NCI-H1694 treated with DMSO at 0.1 percent for 48 hours (cell line): ENCODE measurements at places on chromosomes 12 and 14.
A peak's percentile ranks its signal among the peaks of the same experiment; 100 is the strongest.

DNA sequence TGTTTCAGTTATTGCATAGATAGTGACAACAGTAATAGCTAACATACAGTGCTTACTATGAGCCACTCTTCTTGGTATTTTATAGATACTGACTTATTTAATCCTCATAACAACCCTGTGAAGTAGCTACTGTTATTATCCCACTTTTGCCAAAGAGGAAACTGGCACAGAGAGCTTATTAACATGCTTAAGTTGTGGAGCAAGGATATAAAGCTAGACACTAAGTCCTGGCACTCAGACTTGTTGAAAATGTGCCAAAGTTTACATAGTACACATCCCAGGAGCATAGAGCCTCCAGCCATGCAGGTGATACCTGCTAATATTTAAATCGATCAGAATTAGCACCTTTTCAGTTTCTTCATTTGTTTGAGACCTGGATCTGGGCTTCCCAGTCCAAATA, 41.8 kb downstream of the VEZT start:
- no peak for DNase-seq

GRCh38 chr14:63045234-63045611, at the start of gene KCNH5:
TSS of gene KCNH5 (minus strand) at chr14:63045458. CDS start at chr14:63045186, 272 bp downstream.
- peak; percentile 60 for DNase-seq

DNA sequence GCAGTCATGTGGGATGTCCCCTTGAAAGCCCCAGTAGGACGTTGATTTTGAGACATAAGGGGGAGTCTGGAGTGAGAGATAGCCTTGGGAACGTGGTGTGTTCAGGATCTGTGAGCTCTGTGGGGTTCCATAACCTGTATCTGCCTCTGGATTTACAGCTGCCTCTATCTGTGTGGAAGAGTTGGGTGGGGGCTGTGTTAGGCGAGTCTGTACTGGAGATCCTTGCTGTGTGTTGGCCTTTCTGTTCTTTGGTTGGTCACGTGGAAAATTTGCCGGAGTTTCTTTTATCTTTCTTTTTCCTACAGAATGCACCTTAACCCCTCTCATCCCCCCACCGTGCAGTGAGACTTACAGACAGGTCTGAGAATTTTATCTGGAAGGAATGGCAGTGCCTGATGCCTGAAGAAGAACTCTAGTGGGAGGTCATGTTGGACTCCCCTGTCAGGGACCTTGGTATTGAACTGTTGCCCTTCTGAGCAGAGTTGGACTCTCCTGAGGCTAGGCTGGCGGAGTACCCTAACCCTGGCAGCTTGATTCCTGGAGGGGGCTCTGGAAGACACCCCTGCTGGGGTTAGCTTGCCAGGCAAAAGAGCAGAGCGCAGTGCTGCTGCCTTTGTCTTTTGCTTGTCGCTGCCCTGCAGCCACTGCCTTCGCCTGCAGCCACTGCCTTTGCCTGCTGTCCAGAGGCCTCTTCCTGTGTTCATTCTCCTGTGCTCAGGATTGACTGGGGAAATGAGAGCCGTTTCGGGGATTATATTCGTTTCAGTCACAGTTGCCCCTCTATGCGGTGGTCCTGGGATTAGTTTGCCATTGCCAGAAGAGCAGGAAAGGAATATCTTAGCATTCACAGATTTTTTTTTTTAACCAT, 34.1 kb downstream of the ZNF664 start:
- DNase-seq, result no peak

- no peak for DNase-seq
Measured at GRCh38 chr12:70400124-70400523, 34.0 kb downstream of the KCNMB4 start.

GRCh38 chr14:66238969-66239368, 247.2 kb upstream of the CCDC196 start:
- DNase-seq, result no peak

GRCh38 chr12:112887550-112887949, 19.2 kb upstream of the OAS1 start:
- no peak for DNase-seq
